ENCODE measurements at places on chromosomes 6 and 20. TPM values are rescaled to one million over a fixed set of nuclear protein-coding genes. Genes with fewer than 3 reads are reported as not detected.

GRCh38 chr6:13778028-13778427 is 36.3 kb downstream of the MCUR1 start:
- DNase-seq: no peak
- H3K4me3 ChIP-seq: no peak overlapping the region
- no peak overlapping the region for H3K27ac ChIP-seq
- H3K36me3 ChIP-seq: no peaks in the 10 kb centered on the region

Gene RBPJL
- not detected for total RNA-seq

Gene SAYSD1
- total RNA-seq: 10.8 TPM

DNA sequence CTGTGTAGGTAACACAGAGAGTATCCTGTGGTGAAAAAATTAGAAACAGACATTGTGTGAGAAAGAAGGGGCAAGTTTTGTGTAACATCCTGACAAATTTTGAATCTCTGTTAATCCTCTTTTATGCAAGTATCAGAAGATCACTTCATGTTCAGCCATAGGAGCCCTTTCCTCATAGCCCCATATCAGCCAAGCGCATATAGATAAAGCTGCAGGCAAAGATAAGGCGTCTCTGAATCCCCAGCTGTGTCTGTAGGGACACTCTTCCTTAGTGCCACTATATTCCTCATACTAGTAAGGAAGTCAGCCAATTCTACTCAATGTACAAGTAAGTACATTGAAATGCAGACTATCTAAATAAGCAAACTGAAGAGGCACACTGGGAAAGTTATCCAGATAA is 22.3 kb downstream of the HTR1E start:
- no peaks in the 10 kb centered on the region for H3K4me1 ChIP-seq
- no peak overlapping the region for H3K4me3 ChIP-seq
- H3K36me3 ChIP-seq: no peaks in the 10 kb centered on the region
- H3K27me3 ChIP-seq: no peaks in the 10 kb centered on the region
- no peak for DNase-seq

Gene ADGB
- not detected for total RNA-seq

All from esophagus muscularis mucosa (tissue), 4 donors.